ENCODE measurements at places on chromosomes 3 and 15.

DNA sequence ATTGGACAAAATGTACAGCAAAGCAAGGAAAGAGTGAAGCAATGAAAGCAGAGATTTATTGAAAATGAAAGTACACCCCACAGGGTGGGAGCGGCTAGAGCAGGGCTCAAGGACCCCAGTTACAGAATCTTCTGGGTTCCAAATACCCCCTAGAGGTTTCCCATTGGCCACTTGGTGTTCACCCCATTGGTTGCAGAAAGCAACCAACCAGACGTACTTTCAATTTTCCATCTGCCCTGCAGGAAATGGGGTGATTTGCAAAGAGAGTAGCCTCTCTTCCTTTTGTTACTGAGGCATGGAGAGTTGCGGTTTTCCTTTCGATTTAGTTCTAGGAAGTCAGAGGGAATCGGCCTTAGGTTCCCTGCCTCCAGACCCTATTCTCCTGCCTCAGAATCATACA lies 2.4 kb downstream of the PML start:
- no peak for DNase-seq

DNA sequence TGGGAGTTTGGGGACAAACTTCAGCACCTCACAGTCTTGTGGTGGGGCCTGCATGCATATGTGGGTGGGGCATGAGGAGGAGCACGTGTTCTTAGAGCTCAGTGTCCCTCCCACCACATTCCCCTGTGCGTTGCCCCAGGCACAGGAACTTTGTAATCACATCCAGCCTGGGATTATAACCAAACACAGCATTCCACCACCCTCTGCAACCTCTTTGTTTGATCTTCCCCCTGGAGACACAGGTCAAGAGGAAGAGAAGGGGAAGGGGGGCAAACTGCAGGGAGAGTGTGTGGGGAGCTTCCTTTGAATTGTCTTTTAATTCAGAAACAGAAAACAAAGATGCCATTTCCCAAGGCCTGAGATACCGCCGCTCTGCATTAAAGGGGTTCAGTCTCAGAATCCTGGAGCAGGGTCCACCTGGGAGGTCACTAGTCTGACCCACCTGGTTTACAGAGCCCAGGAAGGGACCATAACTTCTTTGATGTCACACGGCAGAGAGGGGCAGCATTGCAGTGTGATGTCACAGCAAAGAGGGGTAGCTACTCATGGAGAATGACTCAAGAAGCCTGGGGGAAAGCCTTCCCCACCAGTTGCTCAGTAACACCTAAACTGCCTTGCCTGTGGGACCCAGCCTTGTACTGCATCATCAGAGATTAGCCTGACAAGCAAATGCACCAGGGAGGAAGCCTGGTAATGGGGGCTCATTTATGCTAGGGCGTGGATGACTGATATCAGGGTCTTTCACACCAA lies 106.3 kb upstream of the RNU6-1 start:
- DNase-seq, result no peak

- no peak for DNase-seq
These were observed 37.6 kb upstream of the DUSP7 start for GRCh38 chr3:52093756-52094545.

DNA sequence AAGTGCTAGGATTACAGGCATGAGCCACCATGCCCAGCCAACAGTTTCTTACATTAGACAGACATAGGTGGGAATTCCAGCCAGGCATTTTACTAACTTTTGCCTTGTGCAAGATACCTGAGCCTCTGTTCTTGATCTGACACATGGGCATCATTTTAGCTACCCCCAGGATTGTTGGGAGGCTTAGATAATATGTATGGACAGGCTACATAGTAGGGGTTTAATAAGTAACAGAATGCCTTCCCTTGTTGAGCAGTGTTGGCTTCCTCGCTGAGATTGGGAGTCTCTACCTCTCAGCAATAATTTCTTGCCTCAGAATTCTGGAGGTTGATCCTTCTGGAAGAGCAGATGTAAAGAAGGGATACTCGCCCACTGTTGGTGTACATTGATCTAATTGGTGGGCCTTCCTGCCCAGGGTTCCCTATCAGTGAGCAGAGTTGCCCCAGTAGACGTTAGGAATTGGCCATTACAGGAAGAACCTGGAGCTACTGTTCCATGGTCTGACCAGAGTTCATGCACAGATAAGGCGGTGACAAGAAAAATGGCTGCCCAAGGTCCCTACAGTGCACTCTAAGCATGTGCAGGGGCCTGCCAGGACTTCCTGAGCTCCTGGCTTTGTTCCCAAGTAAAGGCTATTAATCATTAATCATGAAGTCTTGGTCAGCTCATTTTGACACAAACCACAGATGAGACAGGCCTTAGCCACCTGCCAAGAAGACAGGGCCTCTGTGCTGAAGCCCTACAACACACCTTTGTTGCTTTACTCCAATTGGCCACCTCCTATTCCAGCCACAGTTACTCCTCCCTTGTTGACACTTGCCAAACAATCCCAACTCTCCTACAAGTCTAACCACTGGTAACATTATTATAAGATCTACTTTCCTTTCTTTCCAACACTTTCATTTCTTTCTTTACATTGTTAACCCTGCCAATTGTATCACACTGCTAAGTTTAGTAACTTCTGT lies 5.0 kb upstream of the IL17RE start:
- no peak for DNase-seq

DNA sequence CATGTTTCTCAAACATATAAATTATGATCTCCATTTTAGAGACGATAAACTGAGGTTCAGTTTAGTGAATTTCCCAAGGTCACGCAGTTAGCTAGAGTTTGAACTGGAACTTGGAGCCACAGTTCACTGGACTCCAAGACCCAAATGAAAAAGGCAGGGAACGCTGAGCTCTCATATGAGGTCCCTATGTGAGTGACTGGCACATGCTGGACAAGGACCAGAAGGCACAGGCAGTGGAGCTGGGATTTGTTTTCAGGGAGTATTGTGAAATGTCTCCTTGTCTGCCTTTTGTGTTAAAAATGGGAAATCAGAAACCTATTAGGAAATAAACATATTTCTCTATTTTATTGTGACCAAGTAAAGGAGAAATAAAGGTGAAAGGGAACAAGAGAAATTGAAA lies 63.5 kb downstream of the MESD start:
- DNase-seq, result no peak

GRCh38 chr15:77201665-77202064 lies 130.8 kb upstream of the TSPAN3 start:
- DNase-seq, result no peak

DNA sequence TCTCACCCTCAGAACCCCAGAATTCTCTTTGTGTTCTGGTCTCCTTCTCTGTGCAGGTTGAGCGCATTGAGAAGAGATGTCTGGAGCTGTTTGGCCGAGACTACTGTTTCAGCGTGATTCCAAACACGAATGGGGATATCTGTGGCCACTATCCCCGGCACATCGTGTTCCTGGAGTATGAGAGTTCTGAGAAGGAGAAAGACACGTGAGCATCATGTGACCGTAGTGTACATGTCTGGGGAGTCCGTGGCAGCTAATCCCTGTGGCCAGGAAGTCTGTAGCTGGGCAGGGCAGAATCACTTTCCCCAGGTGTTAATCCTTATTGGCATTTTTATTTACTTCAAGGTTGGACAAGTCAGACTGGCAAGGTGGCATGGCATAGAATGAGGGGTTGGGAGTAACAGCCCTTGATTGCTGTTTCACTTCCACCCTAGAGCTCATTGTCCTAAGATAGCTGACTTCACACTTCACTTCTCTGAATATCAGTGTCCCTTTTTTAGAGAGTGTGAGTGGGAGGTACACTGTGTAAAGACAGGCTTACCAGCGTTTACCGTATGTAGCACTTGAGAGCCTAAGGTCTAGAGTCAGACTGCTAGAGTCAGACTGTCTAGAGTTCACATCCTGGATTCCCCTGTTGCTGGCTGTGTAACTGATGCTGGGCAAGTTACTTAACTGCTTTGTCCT lies 4.4 kb downstream of the MTMR14 start:
- DNase-seq, result no peak

DNA sequence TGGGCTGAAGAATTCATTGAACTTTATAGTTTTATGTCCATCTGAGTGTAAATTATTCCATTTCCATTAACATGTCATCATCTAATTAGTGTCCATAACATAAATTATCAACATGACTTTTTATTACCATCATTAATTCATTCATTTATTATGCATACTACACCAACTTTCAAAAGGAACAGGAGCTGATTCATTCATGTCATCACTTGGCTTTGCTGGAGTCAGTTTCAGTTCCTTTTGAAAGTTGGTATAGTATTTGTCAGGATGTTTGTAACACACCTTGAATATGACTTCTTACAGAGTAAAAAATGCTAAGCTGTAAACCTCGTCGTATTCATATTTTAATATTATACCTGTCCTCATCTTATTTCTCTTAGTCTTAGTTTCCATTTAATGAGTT lies 298.0 kb upstream of the RBMS3 start:
- DNase-seq, result no peak

GRCh38 chr3:79056498-79056897 lies 711.3 kb downstream of the ROBO1 start:
- no peak for DNase-seq

- DNase-seq, result no peak
These were observed 111.4 kb upstream of the ALCAM start for GRCh38 chr3:105255350-105255749.

- no peak for DNase-seq
These were observed 637.3 kb downstream of the TUSC7 start for GRCh38 chr3:117346901-117347300.
